Activated T-helper 17 cell treated with anti-CD3 and anti-CD28 coated beads, Interleukin-2, amount 50 U/mL, for 72 hours (primary cell): ENCODE measurements at places on chromosomes 1 and 21. TPM values are rescaled to one million over a fixed set of nuclear protein-coding genes. Genes with fewer than 3 reads are reported as not detected.

Gene SYT14
- total RNA-seq: not detected

Gene SPRR2F
- not detected for total RNA-seq

Gene PLEKHG5
- total RNA-seq: 3.2 TPM

Gene NGF
- total RNA-seq: not detected

Gene DYNLT4
- 0.56 TPM for total RNA-seq

Gene FCRLB
- total RNA-seq: not detected

Gene SPATA1
- total RNA-seq: 0.65 TPM

Gene OR2L2
- total RNA-seq: 0.11 TPM
